ENCODE measurements at places on chromosomes 6 and 20.

DNA sequence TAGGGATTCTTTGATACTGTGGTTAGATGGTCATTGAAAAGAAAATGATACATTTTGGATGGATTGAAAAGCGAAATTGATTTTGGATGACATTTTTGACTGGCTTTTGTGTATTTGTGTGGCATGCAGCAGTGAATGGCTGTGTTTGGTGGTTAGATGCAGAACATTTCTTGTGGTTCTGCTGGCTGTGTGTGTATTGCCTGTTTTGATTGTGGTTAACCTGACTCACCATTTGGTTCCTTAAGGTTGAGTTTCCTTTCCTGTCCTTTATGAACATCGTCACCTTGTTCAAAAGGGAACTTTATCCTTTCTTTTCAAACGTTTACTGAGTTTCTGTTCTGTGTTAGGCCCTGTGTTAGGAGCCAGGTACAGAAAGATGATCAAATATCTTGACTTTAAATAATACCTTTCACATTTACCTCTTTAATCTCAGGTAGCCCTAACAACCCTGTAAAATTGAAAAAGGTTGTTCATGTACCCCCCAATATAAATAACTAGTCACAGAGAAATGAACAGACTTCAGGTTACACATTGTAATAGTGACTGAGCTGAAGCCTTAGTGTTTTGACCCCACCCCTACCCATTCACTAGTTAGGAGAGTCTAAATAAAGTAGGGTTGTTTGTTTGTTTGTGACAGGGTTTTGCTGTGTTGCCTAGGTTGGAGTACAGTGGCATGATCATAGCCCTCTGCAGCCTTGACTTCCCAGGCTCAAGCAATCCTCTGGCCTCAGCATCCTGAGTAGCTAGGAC lies 23.8 kb downstream of the ANKS1A start:
- DNase-seq, result peak; percentile 8

DNA sequence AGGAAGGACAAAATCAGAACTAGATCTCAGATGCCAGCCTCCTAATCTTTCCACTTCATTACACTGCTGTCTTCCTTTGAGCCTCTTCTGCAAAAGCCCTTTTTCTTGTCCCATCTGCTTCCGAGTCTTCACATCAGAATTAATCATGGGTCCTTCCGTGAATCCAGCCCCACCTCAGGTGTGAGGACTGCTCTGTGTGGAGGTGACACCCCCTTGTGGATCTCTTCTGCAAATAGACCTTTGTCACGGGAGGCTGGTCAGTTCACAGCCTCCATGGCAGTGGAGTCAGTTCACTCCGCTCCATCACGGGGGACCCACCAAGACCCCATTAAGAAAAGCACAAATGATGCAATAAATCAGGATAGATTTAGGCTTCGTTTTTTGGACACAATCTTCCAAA lies 171.1 kb downstream of the ADAT2 start:
- no peak for DNase-seq

DNA sequence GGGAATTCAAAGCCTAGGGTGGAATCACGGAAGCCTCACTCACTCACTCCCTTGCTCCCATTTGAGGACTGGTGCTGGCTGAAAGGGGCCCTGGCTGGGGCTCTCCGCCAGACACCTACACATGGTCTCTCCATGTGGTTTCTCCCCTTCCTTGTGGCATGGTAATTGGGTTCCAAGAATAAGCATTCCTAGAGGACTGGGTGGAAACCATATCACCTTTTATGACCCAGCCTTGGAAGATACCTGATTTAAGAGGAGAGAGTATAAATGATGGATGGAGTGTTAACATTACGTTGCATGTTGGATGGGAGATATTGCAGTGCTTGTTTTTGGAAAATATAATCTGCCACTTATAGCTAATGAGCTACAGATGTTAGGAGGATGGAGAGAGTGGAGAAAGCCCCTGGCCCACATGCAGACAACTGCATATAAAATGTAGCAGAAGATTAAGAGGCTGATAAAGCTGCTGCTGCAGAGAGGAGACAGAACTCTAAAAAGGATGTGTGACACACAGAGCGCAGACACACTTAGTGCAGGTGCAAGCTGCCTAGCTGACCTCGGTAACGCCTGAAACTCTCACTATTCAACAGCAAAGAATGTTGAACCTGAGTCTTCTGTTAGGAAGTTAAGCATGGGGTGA lies 23.3 kb upstream of the CDKN1A start:
- DNase-seq, result no peak

- no peak for DNase-seq
Observed at GRCh38 chr6:84462698-84463097, 235.3 kb upstream of the CEP162 start.

DNA sequence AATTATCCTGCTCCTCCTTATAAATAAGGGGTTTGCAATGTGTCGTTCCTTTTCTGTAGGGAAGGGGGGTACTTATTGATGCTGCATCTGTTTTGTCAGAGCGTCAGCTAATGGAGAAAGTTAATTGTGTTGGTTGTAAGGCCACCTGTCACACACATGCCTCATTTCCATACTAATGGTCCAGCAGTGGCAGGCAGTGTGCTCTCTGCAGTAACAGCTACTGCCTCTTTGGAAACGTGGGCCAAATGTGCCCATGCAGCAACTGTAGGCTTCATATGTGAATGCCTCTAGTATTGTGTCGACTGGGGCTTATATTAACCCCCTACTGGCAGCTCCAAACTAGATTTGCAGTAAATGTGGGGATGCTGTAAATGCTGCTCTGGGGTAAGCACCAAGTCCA lies 56.3 kb upstream of the OLIG3 start:
- DNase-seq, result no peak

DNA sequence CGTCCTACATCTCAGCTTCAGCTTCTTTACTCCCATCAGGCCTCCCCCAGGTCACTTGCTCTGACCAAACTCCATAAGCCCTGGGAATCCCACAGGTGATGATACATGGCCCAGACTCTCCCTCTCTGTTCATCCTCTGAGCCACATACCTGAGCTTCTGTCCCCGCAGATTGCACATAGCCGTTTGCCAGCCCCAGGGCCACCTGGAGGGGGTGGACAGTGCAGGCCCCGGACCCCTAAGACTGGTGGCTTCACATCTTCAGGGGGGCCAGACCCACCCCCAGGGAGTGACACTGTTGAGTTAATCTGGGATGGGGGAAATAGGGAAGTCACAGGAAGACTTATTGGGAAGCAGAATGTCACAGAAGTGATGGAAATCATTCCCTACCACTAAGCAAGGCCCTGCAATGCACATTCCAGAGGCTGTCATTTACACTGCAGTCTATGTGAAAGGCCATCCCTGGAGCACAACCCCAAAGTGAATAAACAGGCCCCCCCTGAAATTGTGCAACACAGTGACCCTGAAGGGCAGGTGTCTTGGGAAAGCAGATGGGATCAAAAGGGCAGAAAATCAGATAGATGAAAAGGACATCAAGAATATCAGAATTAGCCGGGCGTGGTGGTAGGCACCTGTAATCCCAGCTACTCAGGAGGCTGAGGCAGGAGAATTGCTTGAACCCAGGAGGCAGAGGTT lies 2.2 kb downstream of the RXRB start:
- no peak for DNase-seq

GRCh38 chr6:83073615-83074014 lies 6.1 kb downstream of the DOP1A start:
- DNase-seq, result no peak

GRCh38 chr6:135935941-135936601 lies 84.6 kb downstream of the PDE7B start:
- DNase-seq, result no peak

- no peak for DNase-seq
Observed at GRCh38 chr20:63121749-63122405, 94.1 kb downstream of the YTHDF1 start.

DNA sequence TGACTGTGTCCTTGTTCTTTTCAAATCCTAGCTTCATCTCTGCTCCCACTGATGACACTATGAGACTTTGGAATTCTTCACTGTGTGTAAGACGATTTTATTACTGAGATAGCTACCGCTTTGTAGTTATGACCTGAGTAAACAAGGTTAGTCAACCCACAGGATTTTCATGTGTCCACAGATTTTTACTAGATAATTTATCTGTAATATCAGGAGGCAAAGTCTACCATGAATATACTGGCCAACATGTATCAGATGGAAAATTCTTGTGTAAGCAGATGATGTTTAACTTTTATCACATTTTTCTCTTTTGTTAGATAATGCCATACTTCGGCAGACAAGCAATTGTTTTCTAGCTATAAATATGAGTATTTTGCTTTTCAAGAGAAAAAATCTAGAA lies 119.8 kb downstream of the SGK1 start:
- DNase-seq, result no peak

- no peak for DNase-seq
Observed at GRCh38 chr6:168040856-168041496, 38.0 kb downstream of the FRMD1 start.

- DNase-seq, result no peak
Observed at GRCh38 chr6:24836109-24836508, 37.4 kb upstream of the ARMH2 start.

DNA sequence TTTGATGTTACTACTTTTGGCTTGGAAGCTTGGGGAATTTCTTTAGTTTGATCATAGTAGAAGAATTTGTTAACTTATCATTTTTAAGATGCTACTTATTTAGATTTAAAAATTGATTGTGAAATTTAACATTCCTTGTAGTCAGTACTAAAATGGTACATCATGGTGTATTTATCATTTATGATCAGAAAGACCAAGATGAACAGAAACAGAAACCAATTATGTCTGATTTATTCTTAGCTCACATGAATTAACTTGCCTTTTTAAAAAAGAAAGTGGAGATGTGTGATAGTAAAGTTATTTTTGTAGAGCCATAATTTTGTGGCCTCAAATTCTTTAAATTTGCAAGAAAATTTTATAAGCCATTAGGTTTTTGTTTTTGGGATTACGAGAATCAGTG lies 77.6 kb downstream of the LIN28B start:
- DNase-seq, result no peak

- no peak for DNase-seq
Observed at GRCh38 chr6:31332637-31333602, 24.1 kb downstream of the HLA-B start.

DNA sequence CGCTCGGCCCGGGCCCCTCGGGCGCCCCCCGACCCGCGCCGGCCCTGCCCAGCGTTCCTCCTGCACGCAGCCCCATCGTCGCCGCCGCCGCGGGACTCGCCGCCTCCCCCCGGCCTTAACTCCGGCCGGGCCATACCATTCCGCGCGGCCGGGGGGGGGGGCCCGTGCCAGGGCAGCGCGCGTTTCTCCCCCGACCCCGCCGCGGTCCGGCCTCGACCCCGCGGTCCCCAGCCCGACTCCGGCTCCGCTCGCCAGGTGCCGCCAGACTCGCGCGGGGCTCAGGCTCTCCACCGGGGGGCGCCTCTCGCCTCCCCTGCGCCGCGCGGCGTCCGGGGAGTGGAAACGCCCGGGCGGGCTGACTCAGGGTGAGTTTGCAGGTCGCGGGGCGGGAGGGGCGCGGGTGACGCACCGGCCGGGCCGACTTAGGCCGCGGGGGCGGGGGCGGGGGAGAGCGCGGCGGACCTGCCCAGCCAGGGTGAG lies at the start of gene SRXN1:
TSS of gene SRXN1 (minus strand) at position 91 of the 480 bp plus-strand sequence. CDS start at position 76, 15 bp downstream.
- peak; percentile 74 for DNase-seq

DNA sequence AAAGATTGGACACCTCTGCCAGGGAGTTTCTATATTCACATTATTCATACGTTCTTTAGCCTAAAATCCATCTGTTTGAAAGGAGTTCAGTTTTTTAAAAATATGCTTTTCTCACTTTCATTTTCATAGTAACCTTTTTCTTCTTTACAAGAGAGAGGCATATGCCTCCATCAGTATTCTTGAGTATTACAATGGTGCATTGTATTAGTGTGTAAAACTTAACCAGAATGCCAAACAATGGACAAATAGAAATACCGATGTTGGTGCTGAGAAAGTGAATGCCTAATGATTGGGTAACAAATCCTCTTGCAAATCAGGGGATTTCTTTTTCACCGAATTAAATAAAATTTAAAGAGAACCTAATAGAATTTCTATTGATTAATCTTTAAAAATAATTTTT lies 163.2 kb upstream of the LAMA2 start:
- no peak for DNase-seq

- no peak for DNase-seq
Observed at GRCh38 chr6:118187568-118188164, 280.6 kb downstream of the SLC35F1 start.

GRCh38 chr6:40148882-40149573 lies 214.8 kb upstream of the MOCS1 start:
- DNase-seq, result no peak

DNA sequence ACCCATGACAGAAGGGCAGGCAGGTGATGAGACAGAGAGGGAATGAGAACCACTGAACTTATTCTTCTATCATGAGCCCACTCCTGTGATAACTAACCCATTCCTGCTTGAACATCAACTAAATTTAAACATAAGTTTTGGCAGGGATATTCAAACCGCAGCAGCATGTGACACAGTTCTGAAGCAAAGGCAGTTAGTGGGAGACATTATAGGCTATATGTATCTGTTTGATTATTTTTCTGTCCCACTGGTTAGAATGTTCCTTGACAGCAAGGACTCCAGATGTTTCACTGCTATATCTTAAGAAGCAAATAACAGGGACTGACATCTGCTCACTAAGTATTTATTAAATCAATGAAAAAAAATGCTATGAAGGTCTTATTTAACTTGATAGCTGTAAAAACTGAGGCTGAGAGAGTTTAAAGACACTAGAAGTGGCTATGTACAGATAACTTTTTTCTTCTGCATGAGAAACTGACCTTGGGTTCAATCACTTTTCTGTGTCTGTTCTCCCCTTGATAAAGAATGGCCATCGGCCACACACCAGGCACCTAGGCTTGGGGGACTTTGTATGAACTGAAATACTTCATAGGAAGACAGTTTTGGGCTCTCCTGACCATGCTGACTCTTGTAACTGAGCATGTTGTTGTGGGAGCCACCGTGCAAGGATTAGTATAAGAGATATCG lies 90.9 kb downstream of the CEP162 start:
- no peak for DNase-seq

- DNase-seq, result no peak
Observed at GRCh38 chr20:43971267-43971666, 56.6 kb downstream of the TOX2 start.

- DNase-seq, result no peak
Observed at GRCh38 chr6:54856129-54856528, 9.6 kb downstream of the FAM83B start.

GRCh38 chr6:99492092-99492491 lies 23.1 kb downstream of the USP45 start:
- DNase-seq, result no peak

DNA sequence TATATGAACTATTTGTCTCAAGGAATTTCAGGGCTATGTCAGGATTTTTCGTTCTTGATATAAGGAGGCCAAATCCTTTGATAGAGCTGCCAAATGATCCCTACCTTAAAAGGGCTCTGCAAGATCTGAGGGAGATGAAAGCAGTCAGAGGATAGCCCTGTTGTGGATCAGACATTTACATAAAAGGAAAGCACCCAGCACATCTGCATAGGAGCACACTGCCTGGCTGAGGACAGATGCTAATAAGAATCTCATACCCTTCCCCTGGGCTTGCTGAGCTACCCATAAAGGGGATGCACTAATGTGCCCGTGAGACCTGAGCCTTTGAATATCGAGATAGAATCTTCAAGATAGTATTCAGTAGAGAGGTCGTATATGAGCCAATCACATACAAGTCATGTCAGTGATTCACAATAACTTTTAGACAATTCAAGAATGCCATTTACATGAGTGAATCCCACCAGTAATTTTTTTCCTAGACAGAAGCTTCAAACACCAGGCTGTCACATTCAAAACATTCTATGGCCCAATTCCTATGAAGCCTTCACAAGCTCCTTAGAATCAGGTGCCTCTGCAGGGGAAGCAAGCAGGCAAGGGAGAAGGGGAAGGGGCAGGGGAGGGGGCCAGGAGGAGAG lies 71.1 kb downstream of the STMND1 start:
- DNase-seq, result no peak

- DNase-seq, result no peak
Observed at GRCh38 chr20:40489886-40490285, 199.2 kb downstream of the MAFB start.

All from activated effector memory CD4-positive, alpha-beta T cell treated with Interleukin-2 at 50 U/mL for 16 hours (primary cell).